ENCODE measurements at places on chromosomes 6 and 20.

- DNase-seq: peak; percentile 4
These were observed 41.8 kb downstream of the FARS2 start for GRCh38 chr6:5302995-5303622.

DNA sequence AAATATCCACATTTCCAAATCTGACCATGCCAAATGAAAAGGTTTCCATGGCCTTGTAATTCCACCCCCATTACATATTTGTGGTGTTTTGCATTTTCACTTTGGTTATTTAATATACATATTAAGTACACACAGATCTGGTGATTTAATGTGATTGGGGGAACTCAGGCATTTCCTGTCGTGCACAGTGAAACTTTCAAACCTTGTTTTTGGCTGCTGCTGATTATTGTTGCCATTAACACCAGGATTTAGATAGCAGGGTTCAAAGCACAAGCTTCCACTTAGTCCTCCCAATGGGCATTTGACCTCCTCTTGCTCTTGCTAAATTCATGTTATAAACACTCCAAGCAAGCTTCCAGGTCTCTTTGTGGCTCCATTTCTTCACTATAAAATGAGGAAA, 166.5 kb downstream of the SOBP start:
- DNase-seq: no peak

GRCh38 chr20:35908007-35908406, 46.3 kb downstream of the SCAND1 start:
- DNase-seq: no peak

DNA sequence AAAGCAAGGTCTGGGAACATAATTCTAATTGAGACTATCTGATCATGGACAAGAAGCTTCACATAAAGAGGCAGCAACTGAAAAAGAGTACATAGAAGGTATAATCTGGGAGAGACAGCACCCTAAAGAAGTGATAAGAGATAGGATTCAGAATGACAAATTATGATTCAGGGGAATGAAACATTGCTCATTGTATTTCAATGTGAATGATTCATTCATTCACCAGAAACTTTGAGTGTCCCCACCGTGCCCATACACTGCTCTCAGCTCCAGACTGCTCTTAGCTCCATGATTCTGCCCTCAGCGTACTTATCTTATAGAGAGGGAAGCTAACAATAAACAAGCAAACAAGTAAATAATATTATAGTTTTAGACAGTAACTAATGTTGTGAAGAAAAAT, 329.3 kb upstream of the IRAK1BP1 start:
- no peak for DNase-seq

GRCh38 chr6:116572162-116572561, 858 bp downstream of the RWDD1 start:
- no peak for DNase-seq

- no peak for DNase-seq
These were observed 58.8 kb downstream of the REV3L start for GRCh38 chr6:111423960-111424846.

GRCh38 chr6:169428532-169428931, 174.9 kb upstream of the THBS2 start:
- DNase-seq: no peak

GRCh38 chr20:47088335-47088734, 193.7 kb downstream of the EYA2 start:
- no peak for DNase-seq

- no peak for DNase-seq
These were observed 156.5 kb upstream of the INSM1 start for GRCh38 chr20:20211274-20211987.

DNA sequence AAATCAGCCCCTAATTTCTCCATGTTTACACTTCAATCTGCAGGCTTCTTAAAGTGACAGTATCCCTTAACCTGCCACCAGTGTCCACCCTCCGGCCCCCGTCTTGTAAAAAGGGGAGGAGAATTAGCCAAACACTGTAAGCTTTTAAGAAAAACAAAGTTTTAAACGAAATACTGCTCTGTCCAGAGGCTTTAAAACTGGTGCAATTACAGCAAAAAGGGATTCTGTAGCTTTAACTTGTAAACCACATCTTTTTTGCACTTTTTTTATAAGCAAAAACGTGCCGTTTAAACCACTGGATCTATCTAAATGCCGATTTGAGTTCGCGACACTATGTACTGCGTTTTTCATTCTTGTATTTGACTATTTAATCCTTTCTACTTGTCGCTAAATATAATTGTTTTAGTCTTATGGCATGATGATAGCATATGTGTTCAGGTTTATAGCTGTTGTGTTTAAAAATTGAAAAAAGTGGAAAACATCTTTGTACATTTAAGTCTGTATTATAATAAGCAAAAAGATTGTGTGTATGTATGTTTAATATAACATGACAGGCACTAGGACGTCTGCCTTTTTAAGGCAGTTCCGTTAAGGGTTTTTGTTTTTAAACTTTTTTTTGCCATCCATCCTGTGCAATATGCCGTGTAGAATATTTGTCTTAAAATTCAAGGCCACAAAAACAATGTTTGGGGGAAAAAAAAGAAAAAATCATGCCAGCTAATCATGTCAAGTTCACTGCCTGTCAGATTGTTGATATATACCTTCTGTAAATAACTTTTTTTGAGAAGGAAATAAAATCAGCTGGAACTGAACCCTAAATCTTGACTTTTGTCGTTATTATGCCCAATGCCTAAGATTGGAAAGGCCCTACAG, 4.5 kb downstream of the SOX4 start:
- DNase-seq: no peak

GRCh38 chr6:165244524-165245247, 64.7 kb downstream of the C6orf118 start:
- DNase-seq: no peak

DNA sequence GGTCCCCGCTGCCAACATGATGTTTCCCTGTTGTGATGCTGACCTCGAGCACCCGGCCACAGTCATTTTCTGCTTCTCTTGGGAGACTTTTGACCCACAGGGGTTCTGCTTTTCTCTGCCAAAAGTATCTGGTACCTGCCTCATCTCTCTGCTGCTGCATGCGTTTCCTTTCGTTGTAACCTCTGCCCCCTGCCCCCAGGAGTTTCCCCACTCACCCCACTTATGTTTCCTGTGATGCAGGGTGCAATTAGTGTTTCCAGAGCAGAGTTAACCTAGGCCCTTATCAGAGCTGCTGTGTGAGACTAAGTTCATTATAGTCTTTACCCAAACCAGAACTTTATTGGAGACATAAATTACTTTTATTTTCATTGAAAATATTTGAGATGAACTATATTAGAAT, 65.2 kb upstream of the EDN3 start:
- DNase-seq: no peak

- no peak for DNase-seq
These were observed 939 bp downstream of the DTNBP1 start for GRCh38 chr6:15661853-15662325.

GRCh38 chr6:53790886-53791285, 3.9 kb upstream of the LRRC1 start:
- no peak for DNase-seq

DNA sequence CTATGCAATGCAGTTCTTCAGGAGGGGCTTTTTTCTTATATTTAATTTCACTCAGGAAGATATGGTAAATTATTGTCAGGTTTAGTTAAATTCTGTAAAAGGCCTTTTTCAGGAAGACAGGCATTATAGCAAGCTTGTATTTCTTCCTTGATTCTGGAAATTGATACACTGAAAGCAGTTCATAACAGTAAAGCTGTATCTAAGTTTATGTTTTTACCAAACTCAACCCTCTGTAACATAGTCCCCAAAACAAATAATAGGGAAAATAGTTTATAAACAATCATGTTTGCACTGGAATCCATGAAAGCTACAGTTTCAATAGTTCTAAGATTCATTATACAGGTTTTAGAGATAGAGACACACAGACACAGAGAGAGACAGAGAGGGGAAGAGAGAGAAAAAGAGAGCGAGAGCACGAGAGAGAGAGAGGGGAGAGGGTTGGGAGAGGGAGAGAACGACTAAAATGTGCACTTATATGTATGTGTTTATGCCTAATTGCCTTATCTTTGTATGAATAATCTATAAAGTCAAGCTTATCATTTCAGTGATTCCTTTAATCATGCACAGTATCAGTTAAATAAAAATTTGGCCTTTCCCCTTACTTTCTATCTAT, 454.4 kb downstream of the RFPL4B start:
- no peak for DNase-seq

DNA sequence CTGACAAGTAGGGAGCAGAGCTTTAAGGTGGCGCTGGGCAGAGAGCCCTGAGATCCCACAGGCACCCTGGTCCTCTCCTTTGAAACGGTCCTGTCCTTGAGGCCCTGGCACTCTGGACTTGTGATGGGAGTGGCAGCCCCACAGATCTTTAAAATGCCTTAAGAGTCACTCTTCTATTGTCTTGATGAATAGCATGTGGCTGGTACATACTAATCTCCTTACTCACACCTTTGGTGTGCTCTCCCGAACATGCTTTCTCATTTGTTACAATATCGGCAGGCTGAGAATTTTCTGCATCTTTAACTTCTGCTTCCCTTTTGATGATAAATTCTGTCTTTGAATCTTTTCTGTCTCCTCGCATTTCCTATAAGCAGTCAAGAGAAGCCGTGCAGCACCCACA, 333.8 kb downstream of the TFAP2A start:
- DNase-seq: no peak

DNA sequence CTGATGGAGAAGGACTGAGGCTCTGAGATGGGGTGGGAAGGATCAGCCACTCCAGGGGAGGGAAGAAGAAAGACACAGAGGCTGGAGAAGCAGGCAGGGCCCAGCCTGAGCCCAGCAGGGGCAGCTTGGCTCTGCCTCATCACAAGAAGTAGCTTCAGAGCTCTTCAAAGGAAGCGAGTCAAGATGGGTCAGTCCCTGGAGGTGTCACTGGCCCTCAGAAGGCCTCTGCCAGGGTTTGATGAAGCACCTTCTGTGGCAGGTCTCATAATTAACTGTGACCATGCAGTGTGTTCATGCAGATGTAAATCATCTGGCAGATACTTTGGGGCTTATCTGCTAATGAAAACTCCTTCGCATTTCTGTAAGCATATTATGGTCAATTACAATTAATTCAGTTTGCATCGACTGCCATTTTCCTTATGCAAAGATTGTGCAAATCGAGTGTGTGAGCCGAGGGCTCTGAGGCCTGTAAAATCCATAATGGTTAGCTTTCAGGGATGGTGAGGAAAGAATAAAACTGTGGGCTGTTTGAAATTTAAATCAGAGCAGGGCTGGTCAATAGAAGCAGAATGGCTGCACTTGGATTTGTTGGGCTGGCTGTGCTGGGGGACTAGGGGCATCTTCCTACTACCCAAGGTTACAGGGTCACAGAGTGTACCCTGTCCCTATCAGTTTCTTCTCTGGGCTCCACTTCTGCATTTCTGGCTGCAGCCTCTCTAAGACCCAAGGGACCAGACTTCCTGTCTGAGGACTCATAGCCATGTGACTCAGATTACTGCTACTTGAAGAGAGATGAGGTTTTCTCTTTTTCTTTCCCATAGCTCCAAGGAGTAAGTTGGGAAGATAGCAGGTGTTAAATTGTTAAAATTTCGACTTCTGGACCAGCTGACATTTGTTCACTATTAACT, 376.6 kb downstream of the DHX35 start:
- no peak for DNase-seq

GRCh38 chr20:10483691-10484090, 48.6 kb downstream of the SLX4IP start:
- DNase-seq: no peak

DNA sequence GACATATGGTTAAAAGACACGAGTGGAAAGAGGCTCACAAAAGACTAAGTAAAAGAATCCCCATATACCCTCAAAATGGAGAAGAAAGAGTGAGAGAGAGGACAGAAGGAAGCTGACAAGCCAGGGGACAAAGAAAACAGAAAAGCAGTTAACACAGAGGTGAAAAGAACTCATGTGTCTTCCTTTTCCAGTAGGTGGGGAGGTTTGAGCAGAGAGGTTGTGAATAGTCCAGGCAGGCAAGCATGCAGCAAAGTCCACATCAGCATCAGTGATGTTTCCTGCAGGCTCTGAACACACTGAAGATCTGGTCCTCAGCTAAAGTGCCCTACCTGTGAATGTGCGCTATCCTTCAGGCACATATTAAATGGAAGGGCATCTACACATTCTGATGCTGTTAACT, 196.5 kb upstream of the IRAK1BP1 start:
- DNase-seq: no peak

DNA sequence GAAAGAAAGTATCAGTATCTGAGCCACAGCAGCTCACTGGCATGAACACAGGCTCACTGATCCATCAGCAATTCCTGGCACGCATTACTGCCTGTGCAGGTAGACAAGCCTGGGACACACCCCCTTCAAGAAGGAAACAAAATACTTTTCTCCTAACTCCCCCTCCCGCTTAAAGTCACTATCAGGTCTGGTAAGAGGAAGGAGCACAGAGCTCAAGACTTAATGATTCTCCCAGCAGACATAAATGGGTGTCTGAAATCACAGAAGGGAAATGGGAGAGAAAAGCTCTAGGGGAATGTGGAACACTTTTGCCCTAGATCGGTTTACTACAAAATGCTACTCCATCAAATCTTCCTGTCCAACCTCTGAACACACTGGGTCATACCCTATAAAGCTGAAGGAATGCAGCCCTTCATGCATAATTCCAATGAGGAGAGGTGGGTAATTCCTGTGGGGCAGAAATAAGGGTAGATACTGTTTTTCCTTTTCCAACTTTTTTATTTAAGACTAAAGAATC, at the start of gene ADGRF1:
TSS of gene ADGRF1 (minus strand) at position 58 of the 517 bp plus-strand sequence. CDS start 13,271 bp downstream, outside the sequence.
- no peak for DNase-seq

GRCh38 chr20:6038256-6038655, 15.6 kb downstream of the LRRN4 start:
- no peak for DNase-seq

DNA sequence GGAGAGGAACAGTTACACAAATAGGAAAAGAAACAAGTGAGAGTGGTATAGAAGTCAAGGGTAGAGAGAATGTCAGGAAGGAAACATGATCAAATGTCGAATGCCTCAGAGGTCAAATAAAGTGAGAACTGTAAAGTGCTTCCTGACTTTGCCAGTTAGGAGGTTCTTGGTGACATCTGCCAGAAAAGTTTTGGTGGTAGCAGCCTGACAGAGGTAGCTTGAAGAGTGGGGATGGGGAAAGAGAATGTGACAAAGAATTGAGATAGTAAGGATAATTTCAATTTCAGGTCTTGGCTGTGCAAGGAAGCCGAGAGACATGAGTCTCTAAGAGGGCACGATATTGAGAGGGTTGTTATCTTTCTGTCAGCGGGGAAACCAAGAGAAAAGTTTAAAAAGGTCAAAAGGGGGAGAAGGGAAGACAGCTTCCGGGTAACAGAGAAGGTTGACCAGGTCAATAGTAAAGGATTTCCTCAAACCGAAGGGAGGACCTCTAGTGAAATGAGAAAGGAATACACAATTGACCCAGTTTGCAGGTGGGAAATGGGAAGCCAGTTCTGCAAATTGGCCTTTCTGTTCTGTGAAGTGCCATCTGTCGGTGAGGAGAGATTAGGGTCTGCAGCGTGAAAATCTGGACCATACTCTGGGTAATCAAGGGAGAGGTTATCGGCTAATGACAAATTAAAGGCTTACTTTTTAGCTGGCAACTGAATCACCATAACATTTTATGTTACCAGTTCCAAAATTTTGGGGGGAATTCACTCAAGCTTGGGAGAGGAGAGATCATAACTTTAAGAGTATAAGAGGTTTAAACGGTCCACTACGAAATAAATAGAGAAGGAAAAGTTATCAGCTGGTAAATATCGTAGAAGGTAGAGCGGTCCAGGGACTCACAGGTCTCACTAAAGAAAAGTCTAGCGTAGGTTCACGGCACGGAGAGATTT, 973 bp upstream of the BRD2 start:
- DNase-seq: no peak

Measured in stimulated activated CD8-positive, alpha-beta memory T cell treated with anti-CD3 and anti-CD28 coated beads, Interleukin-4, amount 100 ng/mL, for 4 hours (primary cell).